ENCODE measurements at places on chromosomes 3 and 15.
A peak's percentile ranks its signal among the peaks of the same experiment; 100 is the strongest.

DNA sequence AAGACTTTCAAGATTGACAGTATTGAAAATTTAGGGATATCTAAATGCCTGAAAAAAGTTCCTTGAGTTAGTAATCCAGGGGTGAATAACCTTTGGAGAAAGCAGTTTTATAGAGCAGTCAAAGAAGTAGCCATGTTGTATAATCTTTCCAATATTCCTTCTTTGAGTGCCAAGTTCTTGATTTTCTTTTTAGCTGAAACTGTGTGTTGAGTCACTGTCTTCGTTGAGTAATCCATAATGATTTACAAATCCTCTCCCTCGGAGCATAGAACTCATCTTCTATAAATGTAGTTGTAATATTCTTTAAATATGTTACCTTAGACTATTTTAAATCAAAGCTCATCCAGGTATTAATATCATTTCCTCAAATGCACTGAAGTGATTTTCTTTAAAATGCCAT, 135.2 kb downstream of the BBX start:
- DNase-seq: no peak

DNA sequence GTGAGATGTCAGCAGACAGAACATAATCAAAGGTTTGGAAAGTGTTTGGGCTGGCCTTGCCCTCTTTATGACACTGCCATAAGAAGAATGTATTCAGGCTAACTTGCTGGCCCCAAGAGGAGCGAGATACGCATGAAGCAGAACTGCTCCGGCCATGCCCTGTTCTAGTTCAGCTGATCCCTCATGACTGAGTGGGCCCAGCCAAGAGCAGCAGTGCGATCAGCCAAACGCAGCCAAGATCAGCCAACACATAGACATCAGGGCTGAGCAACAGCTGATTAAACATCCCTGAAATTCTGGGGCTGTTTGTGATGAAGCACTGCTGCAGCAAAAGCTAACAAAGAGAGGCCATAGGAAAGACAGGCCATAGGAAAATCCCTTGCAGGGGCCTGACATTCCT, 24.1 kb downstream of the POMGNT2 start:
- no peak for DNase-seq

DNA sequence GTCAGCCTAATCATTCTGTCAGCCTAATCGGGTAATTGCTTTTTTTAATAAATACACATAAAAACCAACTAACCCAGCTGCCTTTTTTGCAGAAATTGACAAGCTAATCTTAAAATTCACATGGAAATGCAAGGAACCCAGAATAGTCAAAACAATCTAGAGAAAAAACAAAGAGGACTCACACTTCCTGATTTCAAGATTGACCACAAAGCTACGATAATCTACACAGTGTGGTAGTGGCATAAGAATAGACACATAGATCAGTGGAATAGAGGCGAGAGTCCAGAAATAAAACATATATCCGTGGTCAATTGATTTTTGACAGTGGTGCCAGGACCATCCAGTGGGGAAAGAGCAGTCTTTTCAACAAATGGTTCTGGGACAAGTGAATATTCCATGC, 2.4 kb upstream of the C3orf20 start:
- DNase-seq: no peak

DNA sequence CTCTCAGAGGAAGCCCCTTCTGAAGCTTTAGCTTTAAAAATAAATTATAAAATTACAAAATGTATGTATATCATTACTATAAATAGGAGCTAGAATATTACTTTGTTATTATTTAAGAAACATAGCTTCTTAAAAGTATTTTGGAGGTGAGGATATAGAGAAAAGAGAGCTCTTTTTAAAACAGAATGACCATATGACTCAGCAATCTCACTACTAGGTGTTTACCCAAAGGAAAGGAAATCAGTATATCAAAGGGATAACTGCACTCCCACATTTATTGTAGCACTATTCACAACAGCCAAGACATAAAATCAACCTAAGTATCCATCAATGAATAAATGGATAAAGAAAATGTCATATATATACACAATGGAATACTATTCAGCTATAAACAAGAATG, 119.6 kb downstream of the DMXL2 start:
- DNase-seq: no peak

DNA sequence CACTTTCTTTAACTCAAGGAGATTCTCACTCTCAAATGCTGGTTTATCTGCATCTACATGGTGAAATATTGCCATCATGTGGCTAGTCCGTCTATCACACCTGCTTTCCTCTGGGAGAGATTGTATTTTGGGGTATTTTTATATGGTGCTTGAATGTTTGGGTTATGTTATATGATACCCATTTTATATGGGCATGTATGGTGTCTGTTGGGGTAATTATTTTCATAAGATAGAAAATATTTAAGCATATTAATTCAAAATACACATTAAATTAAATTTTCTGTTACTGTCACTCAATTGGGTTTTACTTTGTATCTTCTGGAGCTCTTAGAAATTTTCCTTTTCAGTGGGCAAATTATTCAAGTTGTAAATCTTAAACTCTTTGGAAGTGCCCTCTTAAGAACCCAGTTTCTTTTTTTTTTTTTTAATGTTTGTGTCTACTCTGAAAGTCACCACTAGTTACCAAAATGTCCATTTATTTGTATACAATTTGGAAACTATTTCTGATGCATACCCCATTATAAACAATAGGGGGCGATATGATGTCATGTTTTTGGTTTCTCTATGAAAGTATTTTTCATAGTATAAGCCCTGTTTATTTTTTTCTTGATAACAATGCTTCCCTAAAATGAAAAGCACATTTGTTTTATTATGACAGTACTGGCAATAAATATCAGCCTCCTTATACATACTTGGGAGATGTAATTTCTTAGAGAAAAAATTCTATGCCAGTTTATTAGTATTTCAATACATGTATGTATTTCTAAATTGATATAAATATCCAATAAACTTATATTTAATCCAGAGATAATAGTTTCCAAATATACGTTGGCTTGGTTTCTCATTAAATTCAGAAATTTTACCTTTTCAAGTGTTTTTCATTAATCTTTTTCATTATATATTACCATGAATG, 36.1 kb upstream of the PLSCR5 start:
- DNase-seq: peak; percentile 30

DNA sequence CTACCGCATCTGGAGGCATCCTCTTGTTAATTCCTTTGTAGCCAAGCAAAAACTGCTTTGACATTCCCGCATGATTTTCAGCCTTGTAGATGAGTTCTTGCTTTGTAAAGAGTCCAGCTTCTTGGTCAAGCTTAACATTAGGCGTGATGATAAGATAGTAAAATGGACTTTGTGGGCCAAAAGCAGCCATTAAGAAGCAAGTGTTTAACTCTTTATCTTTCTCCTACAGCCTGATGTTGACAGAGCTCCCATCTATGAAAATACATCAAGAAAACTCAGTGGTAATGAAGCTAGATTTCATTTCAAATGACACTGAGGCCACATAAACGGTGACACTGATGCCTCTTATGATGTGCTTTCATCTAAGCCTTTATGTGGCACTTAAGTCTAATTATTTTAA, 33.2 kb downstream of the FNDC3B start:
- no peak for DNase-seq

GRCh38 chr3:146249921-146250320, 984 bp downstream of the PLSCR4 start:
- no peak for DNase-seq

DNA sequence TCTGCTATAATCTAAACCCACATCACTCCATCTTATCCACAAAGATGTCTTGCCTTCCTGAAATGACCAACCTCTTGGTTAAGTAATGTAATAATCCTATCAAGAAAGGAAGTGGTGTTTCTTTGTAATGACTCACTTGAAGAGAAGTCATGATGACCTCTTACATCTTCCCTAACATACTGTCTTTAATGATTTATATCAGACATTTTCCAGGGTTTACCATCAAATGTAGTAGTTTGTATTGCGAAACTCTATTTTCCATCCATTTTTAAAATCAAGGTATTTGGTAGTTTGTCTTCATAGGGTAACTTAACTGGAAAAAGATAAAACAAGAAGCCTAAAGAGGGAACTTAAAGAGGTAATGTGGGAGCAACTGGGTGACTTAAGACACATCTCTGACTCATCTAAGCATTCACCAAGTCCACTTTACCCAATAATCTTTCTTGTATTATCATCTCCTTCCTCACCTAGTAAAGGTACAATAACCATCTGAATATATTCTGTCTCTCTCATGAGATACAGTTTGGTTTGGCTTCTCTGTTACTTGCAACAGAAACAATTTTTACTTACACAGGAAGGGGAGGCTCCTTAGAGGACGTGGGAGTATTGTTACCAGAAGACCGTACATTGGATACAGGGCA, 5.7 kb upstream of the MAPK6 start:
- DNase-seq: no peak

GRCh38 chr3:170425491-170426239, 7.0 kb downstream of the CLDN11 start:
- peak; percentile 42 for DNase-seq

DNA sequence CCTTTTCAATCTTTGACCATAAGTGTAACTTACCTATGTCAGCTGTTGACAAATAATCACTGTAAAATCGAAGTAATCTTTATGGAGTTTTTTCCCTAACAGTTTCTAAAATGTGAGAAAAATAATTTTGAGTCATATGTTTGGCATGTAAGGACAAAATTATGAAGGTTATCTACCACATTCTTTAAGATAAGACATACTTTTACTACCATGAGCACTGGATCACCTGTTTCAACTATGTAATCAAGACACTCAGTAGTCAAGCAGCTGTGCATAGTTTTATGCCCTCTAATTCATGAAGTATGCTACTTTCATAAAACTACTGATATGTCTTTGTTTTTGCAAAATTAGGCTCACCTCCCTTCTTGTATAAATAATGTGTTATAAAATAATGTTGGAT, 12.1 kb downstream of the FGF7 start:
- no peak for DNase-seq

DNA sequence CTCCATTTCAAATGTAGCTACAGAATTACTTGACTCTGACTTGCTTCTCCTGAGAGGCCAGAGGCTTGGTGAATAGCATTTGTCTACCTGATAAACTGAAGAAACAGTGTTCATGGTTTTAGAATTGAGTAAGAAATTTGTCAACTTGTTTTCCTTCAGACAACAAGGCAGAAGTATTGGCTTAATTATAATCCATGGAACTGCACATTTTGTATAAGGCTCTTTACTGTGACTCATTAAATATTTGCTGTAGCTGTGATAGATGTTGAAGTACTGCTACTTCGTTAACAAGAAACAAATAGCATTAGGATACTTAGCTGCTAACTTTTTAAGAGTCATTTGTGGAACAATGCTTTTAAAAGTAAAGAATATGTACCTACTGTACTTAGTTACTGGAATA, 4.6 kb downstream of the UNC13C start:
- DNase-seq: no peak

GRCh38 chr15:41154412-41154811, 38.3 kb upstream of the INO80 start:
- no peak for DNase-seq

DNA sequence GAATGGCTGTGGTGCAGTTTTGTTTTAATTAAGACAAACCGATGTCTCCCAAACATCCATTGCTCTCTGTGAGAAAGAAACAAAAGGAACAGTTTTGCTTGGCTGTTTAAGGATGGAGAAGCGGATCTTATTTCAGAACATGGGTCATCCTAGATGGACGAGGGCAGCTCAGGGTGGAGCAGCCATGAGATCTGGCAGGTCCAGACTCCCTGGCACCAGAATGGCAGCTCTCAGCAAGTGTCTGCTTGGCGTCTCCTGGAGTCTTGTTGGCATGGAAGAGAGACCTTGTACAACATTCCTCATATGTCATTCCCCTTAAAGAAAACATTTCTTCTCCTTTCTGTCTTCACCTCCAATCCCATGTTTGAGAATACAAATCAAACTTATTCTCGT, 93.8 kb downstream of the ADAMTSL3 start:
- DNase-seq: no peak

- DNase-seq: no peak
These were observed 88.7 kb upstream of the UBE2E2 start for GRCh38 chr3:23114432-23114831.

- no peak for DNase-seq
These were observed 173.1 kb upstream of the TBL1XR1 start for GRCh38 chr3:177370246-177370822.

- DNase-seq: no peak
These were observed 32.3 kb upstream of the CYP11A1 start for GRCh38 chr15:74399511-74400312.

- DNase-seq: peak; percentile 62
These were observed 304.1 kb upstream of the MME start for GRCh38 chr3:154775821-154776548.

- no peak for DNase-seq
These were observed 44.4 kb downstream of the FLNB start for GRCh38 chr3:58052373-58053273.

Measured in NCI-H1417 (cell line).